ENCODE measurements at places on chromosomes 13 and 19. TPM values are rescaled to one million over a fixed set of nuclear protein-coding genes. Genes with fewer than 3 reads are reported as not detected.

Gene C19orf38
- total RNA-seq = 1.1 TPM

- peaks cover 57% of the 10 kb centered on the region for H3K4me1 ChIP-seq
- H3K27me3 ChIP-seq = peaks cover 13% of the 10 kb centered on the region
- DNase-seq = peak; percentile 94
Measured at GRCh38 chr19:55624109-55625003, at the start of gene ZNF784. Gene ZNF784 (minus strand): TSS chr19:55624566. CDS start chr19:55624561, 5 bp downstream.

Gene LILRB3
- total RNA-seq = 1.1 TPM

DNA sequence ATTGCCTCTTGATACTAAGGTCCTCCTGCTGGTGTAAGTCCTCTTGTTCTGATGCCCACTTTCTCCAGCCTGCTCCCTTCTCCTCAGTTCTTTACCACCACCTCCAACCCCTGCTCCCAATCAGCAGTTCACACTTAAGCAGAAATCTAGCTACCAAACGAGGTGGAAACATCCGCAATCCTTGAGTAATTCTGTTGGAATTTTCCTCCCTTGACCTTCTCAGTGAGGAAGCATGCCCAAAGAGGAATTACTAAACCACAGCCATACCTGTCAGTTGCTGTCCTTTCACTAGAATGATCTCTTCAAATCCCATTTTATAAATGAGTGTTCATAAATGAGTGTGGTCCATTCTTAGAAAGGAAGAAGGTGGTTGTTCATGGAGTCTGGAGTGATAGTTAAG, 289.9 kb downstream of the DACH1 start:
- H3K36me3 ChIP-seq = no peaks in the 10 kb centered on the region
- H3K27me3 ChIP-seq = no peaks in the 10 kb centered on the region
- no peak overlapping the region for H3K4me3 ChIP-seq
- H3K4me1 ChIP-seq = no peaks in the 10 kb centered on the region

DNA sequence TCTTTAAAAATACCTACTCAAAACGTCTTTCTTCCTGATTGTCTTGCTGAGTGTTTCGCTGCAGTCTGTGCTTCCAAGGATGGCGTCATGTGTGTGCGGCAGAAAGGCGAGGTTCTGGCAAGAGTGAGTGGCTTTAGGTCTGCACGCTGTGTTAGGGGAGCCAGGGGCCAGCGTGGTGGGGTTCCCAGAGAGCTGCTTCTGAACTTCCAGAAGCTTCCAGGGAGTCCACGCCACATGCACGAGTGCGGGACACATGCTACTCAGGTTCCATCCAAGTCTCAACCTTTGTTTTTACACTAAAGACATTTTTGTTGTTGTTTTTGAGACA, 67.9 kb downstream of the ATP11A start:
- H3K27ac ChIP-seq = no peak overlapping the region
- H3K27me3 ChIP-seq = no peaks in the 10 kb centered on the region
- H3K4me3 ChIP-seq = no peak overlapping the region
- DNase-seq = no peak
- H3K4me1 ChIP-seq = peaks cover 17% of the 10 kb centered on the region
- H3K36me3 ChIP-seq = no peaks in the 10 kb centered on the region

Gene ZNF420
- 10.3 TPM for total RNA-seq

- H3K27me3 ChIP-seq = no peaks in the 10 kb centered on the region
- H3K4me1 ChIP-seq = peaks cover 2% of the 10 kb centered on the region
- H3K4me3 ChIP-seq = no peak overlapping the region
Measured at GRCh38 chr19:43489310-43489709, 15.2 kb downstream of the PHLDB3 start.
